ENCODE measurements at places on chromosomes 2 and 18.

DNA sequence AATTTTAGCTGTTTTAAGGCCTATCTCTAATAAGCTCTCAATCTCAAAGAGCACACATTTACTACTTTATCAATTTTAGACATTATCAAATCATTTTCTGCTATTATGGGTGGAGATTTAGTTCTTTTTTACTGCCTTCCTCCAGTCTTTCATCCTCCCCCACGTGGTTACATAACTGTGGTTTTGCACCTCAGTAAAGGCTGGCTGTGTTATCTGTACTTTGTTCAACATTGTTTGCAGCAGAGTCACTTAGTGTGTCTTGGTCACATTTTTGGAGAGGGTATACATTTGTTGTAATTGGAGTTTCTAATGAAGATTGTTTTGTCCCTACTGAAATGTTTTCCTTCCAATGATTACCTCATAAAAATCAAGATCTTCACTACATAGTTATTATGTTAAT, 549.6 kb upstream of the CELF4 start:
- no peak for DNase-seq

GRCh38 chr2:168212167-168212566, 35.2 kb downstream of the STK39 start:
- DNase-seq = no peak

DNA sequence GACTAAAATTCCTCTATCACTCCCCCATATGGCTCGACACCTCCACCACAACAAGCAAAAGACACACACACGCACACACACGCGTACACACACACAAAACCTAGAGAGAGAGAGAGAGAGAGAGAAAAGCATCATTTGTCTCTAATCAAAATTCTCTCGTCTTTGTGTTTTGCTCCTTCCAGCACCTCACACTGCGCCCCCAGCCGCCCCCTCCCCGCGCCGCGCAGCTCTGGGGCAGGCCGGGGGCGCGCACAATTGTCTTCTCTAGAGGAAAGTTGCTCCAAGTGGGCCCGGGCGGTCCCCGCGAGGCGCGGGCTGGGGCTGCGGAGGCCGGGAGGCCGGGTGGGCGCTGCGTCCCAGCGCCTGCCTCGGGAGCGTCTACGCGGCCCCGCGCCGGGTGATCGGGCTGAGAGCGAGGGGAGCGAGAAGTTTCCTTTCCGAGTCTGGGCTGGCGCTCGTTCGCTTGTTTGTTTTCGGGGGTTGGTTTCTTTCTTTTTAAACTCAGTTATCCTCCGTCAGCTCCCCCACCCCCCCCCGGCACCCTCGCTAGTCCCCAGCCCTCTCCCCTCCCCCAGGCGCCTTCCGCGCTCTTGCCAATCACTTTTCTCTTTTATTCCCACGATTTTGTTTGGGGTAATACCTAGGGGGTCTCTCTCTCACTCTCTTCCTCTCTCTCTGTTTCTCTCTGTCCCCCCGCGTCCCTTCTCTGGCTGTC, 4.1 kb downstream of the ZEB2 start:
- peak; percentile 71 for DNase-seq

- no peak for DNase-seq
Measured at GRCh38 chr2:30731706-30732105, 75.5 kb downstream of the CAPN13 start.

DNA sequence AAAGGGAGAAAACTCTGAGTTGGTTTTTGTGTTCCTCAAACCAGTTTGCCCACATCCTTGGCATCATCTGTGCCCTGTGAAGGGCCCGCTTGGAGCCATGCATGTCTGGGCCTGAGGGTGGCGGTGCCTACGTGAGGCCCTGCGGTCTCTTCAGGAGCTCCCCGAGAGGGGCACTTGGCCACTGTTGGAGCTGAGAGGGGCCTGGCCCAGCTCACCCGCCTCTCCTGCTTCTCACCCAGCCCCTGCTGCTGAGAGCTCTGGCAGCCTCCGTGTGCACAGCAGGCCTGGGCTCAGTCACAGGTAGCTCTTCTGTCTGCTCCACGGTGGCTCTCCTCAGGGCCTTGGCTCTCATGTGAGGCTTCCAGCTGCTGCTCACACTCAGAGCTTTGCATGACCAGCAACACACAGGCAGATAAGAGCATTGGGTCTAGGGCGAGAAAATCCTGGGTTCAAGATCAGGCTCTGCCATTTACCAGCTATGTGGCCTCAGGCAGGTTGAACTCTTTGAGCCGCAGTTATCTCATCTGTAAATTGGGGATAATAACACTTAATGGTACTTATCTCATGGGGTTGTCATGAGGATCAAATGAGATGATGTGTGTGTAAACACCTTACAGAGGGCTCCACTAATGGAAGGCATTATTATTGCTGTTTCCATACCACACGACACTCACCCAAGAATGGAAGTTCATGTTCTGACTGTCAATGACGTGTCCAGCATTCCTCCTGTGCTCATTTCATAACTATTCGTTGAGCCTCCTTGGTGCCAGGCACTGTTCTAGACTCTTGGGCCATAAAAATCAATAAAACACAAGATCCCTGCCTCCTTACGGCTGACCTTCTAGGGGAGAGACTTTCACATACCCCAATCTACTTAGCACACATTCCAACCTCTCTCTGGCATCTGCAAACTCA, 41.6 kb upstream of the PLB1 start:
- no peak for DNase-seq

GRCh38 chr18:47929681-47930198, 719 bp downstream of the SMAD2 start:
- DNase-seq = no peak

- no peak for DNase-seq
Measured at GRCh38 chr2:127220102-127220767, at the start of gene CYP27C1. Gene CYP27C1 (minus strand): TSS chr2:127220299. CDS start chr2:127220270, 29 bp downstream.

DNA sequence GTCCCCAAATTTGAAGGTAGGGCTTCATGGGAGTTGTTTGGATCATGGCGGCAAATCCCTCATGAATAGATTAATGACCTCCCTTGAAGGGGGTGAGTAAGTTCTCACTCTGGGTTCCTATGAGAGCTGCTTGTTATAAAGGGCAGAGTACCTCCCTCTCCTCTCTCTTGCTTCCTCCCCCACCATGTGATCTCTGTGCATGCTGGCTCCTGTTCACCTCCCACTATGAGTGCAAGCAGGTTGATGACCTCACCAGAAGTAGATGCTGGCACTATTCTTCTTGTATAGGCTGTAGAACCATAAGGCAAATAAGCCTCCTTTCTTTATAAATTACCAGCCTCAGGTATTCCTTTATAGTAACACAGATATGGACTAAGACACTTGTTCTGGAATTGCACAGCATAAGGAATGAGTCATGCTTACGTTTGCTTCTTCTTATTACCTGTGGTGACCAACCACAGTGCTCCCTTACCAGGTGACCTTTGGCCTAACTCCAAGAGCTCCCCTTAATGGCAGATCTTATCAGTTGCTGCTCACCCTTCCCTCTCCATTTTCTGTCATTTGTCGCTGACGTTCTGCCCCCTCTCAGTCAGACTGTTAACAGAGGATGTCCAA, 559.5 kb upstream of the GCFC2 start:
- DNase-seq = no peak

DNA sequence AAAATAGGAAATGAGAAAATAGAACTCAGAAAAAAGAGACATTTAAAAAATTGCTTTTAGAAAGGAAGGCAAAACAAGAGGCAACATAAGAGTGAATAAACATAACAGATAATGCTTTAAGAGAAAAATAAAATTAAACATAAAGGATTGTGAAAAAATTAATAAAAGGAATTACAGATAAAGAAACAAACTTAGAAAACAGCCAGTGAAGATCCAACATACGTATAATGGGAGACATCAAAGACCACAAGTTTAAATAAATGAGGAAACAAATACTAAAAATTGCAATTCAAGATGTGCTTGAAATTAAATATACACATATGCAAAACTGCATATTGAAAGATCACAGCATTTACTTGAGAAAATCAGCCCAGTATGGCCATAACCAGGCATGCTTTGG, 448.9 kb downstream of the NBAS start:
- DNase-seq = no peak

GRCh38 chr2:45390441-45390840, 220.6 kb downstream of the SRBD1 start:
- DNase-seq = no peak

- no peak for DNase-seq
Measured at GRCh38 chr2:16470936-16471490, 194.6 kb downstream of the CYRIA start.

- no peak for DNase-seq
Measured at GRCh38 chr2:133345638-133346037, 222.6 kb downstream of the NCKAP5 start.

GRCh38 chr2:192073878-192074277, 120.9 kb downstream of the TMEFF2 start:
- no peak for DNase-seq

DNA sequence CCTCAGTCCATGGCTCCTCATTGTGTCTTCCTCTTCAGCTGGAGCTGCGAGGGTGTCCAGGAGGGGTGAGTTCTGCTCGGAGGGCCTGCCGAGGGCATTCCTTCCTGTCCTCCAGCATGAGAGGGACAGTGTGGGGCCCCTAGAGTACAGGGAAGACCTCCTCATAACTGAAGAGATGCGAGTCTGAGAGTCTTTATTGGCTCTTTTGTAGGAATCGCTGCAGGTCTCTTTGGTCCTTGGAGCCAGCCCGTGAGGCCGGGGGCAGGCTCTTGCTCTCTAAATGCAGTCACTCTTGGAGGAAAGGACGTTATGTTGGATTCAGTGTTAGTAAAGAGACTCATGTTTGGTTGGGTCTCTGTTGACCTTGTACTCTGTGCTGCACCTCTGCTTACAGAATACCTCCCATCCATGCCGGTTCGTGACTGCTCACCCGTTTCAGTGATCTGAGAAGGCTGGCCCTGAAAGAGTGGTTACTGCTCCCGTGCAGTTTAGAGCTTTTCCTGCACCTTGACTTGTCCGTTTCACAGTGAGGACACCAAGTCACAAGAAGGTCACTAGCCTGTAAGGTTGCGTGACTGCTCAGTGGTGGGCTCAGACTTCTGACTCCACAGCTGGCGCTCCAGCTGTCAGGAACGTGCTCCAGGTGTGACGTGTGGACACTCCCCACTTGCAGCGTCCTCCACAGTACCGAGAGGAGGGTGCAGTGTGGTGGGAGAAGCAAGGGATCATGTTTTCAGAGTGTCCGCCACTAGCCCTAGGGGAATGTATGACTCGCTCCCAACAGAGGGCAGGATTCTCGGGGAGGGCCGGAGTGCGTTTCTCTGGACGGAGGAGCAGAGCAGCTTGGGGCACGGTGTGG, 7.8 kb downstream of the ATG4B start:
- no peak for DNase-seq

- no peak for DNase-seq
Measured at GRCh38 chr2:19377717-19378116, 19.3 kb upstream of the OSR1 start.

DNA sequence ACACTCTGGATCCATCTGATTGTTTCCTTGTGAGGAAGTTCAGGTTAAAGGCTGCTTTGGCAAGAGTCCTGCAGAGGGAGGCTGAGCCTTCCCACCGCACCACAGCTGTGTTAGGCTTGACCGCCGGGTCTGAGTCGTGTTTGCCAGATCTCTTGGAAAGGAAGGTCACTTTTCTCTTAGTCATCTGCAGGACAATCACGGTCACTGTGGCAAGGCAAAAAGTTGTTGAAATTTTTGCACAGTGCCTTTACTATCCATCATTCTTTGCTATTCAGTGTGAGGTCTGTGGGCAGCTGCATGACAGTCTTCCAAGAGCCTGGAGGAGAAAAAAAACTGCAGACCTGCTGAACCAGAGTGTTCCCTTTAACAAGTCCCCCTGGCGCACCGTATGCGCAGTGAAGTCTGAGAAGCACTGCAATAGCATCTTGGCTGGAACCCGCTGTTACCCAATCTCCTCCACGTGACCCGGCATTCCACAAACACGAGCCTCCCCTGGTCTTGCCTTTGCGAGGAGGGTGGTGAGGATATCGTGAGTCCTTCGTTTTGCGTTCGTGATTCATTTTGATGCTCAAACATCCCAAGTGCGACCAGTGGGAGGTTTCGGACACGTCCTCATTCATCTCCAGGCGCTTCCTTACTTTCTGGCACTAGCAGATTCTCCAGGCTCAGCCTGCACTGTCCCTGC, 23.0 kb downstream of the BIN1 start:
- no peak for DNase-seq

- no peak for DNase-seq
Measured at GRCh38 chr2:117137371-117137770, 677.1 kb upstream of the DDX18 start.

GRCh38 chr2:238404406-238405216, 22.1 kb upstream of the ASB1 start:
- DNase-seq = no peak

DNA sequence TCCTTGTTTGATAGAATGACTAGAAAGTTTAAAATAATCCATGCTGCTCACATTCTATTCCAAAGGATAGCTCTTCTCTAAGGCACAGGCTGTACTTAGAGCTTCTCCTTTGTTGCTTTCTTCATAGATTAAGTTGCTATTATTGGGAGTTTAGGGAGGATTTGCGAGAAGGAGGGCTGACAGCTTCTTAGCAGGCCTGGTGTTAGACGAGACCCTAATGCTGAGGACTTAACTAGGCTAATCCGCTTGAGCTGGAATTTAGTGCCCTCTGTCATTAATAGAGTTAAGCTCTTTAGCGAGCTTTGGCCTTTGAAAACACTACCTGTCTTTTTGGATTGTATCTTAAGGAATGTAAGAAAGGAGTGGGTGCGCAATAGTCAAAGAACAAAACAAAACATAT, 81.3 kb downstream of the MOGAT1 start:
- DNase-seq = no peak

- peak; percentile 38 for DNase-seq
Measured at GRCh38 chr2:38947241-38948239, 57.9 kb downstream of the ARHGEF33 start.

DNA sequence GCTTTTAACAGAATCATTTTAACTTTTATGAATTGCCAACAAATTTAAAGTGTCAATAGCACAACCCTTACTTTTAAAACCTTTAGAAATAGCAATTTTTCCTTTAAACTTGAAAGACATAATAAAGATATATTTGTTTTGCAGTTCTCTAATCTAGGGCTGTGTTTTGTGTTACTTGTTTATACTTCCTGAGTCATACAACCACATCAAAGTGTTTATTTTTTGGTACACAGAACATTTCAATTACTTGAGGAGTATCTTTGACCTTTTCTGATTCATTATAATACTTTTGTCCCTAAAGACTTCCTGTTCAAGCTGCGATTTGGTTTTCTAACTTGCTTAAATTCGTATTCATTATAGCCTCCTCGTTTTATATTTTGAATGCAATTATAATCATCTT, 21.8 kb downstream of the TYW5 start:
- DNase-seq = no peak

- no peak for DNase-seq
Measured at GRCh38 chr2:54392555-54393324, 63.4 kb upstream of the SPTBN1 start.

GRCh38 chr2:179837408-179837807, 24.0 kb downstream of the ZNF385B start:
- no peak for DNase-seq

GRCh38 chr18:24535527-24536295, 75.3 kb downstream of the HRH4 start:
- DNase-seq = no peak

GRCh38 chr18:26685438-26686157, 137.2 kb upstream of the KCTD1 start:
- DNase-seq = no peak

GRCh38 chr2:80930777-80931176, 626.2 kb upstream of the LRRTM1 start:
- DNase-seq = no peak

All from immature natural killer cell (primary cell).